Fibroblast of the conjunctiva (primary cell): ENCODE measurements at places on chromosomes 3 and 15.
A peak's percentile ranks its signal among the peaks of the same experiment; 100 is the strongest.

DNA sequence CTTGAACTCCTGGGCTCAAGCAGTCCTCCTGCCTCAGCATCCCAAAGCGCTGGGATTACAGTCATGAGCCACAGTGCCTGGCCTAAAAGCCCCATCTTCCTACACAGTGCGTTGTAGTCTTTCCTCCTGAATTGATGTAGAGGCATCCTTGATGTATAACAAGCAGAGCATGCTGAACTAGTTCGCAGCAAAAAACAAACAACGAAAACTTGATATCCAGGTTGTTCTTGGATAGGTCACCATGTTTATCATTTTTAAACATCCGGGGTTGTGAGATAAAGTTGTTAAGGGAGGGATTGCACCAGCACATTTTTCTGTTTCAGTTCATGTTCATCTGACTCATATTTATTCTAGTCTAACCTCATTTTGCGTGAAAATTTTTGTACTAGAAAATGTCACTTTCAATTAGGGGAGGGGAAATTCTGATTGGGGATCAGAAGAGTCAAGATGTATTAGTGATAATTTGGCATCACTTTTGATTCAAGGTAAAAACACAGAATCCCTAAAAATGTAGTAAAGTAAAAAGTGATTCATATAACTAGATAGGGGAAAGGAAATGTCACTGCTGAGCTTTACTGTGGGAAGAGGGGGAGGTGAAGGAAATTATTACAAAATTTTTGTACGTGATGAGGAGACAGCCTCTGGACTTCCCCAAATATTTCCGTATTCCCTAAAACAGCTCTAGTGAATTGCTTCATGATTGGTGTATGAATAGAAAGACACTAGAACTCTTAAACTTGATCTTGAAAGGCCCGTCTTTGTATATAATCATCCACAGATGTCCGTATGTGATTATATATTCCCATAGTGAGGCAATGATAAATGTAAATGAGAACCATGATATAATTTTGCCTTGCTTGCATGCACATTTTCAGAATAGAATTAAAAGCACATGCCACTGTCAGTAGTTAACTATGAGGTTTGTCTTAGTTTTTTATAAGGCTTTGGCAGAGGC is 22.9 kb downstream of the RAB8B start:
- DNase-seq, result peak; percentile 68

DNA sequence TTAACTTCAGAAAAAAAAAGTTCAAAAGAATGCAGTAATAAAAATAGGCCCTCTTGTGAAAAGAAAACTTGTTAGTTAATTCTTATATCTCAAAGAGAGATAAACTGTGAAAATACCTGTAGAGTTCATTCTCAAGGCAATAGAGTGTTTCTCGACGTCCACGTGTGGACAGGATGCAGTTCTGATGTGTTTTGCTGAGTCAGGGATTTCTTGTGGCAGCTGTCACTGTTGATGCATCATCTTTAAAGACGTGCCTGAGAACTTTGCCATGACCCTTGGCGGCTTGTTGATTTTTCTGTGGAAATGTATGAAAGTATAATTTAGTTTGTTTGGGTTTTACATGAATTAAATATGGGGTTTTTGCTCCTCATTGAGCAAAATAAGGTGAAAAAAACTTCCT is 702.2 kb downstream of the NLGN1 start:
- no peak for DNase-seq

DNA sequence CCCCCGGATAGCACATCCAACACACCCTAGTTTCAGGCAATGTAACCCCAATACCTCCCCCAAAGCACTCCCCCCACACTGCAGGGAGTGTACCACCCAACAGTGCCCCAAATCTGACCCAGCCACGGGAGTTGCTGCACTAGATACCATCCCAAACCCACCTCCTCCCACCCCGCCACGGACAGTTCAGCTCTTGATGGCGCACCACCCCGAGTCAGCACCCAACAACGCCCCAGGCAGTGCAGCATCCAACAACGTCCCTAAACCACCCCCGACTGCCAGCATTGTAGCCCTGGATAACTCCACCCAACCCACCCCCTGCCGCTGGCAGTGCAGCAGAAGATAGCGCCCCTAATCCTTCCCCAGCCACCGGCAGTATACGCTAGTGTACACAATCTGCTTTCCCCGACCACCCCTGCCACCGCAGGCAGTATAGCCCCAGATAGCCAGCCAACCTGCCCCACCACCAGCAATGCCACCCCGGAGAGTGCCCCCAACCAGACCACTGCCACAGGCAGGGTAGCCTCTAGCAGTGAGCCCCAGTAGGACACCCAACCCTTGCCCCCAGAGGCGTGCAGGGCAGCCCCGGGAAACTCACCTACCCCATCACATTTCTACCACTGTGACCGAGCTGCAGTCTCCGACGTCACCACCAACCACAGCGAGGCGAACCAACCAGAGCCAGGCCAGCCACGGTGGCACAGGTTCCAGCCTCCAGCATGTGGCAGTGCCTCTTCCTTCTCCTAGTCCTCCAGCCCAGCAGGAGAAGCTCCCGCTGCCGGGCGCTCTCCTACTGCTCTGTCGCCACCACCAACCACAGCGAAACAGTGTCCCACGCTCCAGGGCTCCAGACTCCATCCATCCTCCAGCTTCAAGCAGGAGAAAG is 178.1 kb downstream of the POTEB3 start:
- no peak for DNase-seq

DNA sequence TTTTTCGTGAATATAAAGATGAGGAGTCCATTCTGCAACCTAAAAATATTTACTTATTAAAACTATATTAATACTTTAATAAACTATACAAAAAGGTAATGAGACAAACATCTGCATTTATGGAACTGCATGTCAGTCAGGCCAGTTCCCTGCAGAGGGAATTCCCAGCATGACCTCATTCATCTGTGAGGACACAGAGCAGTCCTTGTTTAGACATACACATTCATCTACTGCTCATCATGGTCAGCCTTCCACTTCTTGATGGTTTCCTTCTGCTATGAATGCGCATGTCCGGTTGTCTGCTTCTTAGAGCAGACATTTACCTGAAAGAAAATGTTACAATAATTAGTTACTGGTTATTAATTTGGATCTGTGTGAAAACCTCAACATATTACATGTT is 3.3 kb upstream of the ACTR8 start:
- DNase-seq, result no peak
